ENCODE measurements at places on chromosomes 6 and 20.

DNA sequence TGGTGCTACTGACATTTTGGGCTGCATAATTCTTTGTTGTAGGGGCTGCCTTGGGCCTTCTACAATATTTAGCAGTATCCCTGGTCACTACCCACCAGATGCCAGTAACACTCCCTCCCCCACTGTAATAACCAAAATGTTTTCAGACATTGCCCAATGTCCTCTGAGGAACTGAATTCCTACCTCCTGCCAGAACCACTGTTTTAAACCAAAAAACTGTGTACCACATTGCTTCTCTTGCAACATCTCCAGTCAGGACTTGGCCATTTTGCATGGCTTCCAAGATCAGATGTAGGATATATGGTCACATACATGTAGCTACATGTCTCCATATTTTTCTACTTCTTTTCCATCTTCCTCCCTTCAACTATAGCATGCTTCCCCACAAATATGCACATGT, 97.4 kb upstream of the IFNGR1 start:
- peak; percentile 11 for DNase-seq

DNA sequence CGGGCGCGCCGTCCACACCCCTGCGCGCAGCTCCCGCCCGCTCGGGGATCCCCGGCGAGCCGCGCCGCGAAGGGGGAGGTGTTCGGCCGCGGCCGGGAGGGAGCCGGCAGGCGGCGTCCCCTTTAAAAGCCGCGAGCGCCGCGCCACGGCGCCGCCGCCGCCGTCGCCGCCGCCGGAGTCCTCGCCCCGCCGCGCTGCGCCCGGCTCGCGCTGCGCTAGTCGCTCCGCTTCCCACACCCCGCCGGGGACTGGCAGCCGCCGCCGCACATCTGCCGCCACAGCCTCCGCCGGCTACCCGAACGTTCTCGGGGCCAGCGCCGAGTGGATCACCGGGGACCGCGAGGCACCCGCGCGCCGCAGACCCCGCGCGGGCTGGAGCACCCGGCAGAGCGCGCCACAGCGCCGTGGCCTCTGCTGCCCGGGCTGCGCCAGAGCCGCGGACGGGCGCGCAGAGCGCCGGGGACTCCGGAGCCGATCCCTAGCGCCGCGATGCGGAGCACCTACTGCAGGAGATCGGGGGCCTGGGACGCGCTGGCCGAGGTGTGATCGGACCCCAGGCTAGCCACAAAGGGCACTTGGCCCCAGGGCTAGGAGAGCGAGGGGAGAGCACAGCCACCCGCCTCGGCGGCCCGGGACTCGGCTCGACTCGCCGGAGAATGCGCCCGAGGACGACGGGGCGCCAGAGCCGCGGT, at the start of gene BMP2:
Gene BMP2 (plus strand): TSS at position 151 of the 692 bp plus-strand sequence. CDS start 2,441 bp downstream, outside the sequence.
- DNase-seq = peak; percentile 81

GRCh38 chr6:18245079-18245478, 19.3 kb downstream of the DEK start:
- no peak for DNase-seq

DNA sequence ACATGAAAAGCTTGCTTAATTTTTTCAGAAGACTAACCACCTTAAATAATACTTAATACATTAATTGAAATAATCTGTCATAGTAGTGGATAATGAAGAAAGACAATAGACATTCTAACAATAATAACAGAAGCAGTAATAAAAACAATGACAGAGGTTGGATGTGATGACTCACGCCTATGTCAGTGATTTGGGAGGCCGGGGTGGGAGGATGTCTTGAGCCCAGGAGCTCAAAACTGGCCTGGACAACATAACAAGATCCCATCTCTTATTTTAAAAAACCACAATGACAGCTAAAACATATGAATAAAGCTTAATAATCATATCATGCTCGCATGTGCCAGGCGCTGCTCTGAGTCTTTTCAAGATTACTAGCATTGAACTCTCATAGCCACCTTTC, 105.5 kb downstream of the IPCEF1 start:
- DNase-seq = no peak

- DNase-seq = no peak
These were observed 700.1 kb downstream of the QKI start for GRCh38 chr6:164114651-164115050.

DNA sequence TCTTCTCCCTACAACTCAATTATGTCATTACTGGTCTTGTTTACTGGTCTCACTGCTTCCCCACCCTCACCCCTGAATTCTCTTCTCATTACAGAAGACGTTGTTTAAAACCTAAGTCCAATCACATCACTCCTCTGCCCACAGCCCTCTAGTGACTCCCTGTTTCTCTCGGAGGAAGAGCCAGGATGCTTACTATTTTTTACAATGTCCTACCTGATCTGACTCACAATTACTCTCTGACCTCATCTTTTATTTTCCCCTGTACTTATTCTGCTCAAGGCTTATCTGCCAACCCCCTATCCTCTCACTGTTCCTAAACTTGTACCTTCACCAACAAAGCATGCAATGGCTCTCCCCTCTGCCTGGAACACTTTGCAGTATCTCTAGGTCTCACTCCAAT, 400.4 kb upstream of the PTCHD4 start:
- no peak for DNase-seq

- peak; percentile 64 for DNase-seq
These were observed 90.7 kb downstream of the SNAP25 start for GRCh38 chr20:10309326-10309725.

GRCh38 chr20:50138120-50138478, 15.4 kb downstream of the PEDS1 start:
- DNase-seq = no peak

DNA sequence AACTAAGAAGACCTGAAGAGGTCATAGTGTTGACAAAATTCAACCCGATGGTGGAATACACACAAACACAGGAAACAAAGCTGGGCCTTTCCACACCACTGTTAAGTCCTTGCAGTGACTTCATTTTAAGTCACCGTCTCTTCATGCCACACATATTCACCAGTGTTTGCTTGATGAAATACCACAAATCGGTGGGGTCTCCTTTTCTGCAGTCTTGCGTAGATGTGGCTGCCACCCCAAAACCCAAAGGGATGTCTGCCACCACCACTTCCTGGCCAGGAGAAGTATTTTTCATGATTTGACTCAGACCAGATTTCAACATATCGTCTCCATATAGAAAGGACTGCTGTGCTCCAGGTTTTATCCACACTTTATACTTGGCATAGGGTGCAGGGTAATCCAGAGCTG, 11.0 kb upstream of the COL10A1 start:
- no peak for DNase-seq

- no peak for DNase-seq
These were observed 15.7 kb upstream of the TGM3 start for GRCh38 chr20:2280082-2280481.

- no peak for DNase-seq
These were observed 443.8 kb upstream of the GJE1 start for GRCh38 chr6:141688916-141689315.

DNA sequence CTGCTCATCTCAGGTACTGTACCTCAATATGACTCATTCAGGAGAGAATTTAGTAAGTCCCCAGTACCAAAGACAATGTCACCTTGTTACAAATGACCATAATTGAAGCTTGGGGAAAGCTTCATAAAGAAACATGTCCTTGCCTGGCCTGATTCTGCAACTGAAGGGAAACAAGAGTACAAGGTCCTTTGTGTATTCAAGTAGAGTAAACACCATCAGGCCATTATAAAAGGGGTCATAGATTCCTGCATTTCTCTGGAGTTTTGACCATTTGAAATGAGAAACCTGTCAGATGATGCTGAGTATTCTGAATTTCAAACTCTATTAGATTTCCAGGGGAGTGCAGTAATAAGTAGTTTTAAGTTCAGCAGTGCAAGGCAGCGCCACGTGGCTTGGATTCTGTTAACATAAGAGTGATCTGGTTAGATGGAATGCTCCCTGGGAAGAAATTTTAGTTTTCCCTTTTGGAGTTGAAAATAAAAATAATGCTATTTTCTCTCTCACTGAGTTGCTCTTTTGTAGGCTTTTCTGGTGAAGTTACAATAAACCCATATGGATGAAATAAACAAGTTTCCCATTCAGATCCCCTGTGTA, 1054.3 kb downstream of the EPHA7 start:
- DNase-seq = no peak

GRCh38 chr6:131356161-131356560, 216.9 kb upstream of the ARG1 start:
- DNase-seq = no peak

- DNase-seq = peak; percentile 56
These were observed 12.0 kb upstream of the LTA start for GRCh38 chr6:31559958-31560696.
